ENCODE measurements at places on chromosomes 16 and 17.

GRCh38 chr16:71364133-71364681 is 5.7 kb downstream of the CALB2 start:
- DNase-seq: no peak

DNA sequence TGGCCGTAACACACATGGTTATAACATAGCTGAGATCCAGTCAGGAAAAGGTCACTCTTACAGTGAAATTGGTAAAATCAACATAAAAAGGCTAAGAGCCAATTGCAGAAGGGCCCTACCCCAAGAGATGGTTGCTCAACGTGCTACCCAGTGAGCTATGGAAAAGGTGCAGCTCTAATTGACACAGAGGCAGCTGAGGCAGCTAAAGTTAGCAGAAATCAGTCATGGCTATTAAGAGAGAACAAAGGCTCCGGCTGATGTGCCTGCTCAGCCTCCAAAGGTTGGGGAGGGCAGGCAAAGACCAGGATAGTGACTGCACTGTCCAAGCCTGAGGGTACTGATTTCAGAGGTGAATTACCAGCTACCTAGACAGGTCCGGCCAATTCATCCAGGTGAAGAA is 76.5 kb upstream of the ATP2A3 start:
- no peak for DNase-seq

GRCh38 chr16:81384006-81384405 is 60.6 kb upstream of the CMIP start:
- no peak for DNase-seq

DNA sequence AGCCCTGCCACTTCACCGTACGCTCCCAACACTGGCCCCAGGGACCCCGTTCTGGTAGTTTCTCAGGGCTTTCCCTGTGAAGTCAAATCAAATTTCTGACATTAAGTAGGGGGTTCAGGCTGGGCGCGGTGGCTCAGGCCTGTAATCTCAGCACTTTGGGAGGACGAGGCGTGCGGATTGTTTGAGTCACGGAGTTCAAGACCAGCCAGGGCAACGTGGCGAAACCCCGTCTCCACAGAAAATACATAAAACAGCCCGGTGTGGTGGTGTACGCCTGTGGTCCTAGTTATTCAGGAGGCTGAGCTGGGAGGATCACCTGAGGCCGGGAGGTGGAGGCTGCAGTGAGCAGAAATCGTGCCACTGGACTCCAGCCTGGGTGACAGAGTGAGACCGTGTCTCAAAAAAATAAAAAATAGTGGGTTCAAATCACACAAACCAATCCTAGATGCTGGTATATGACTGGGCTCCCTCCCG is 632 bp downstream of the CYBC1 start:
- peak; percentile 46 for DNase-seq

DNA sequence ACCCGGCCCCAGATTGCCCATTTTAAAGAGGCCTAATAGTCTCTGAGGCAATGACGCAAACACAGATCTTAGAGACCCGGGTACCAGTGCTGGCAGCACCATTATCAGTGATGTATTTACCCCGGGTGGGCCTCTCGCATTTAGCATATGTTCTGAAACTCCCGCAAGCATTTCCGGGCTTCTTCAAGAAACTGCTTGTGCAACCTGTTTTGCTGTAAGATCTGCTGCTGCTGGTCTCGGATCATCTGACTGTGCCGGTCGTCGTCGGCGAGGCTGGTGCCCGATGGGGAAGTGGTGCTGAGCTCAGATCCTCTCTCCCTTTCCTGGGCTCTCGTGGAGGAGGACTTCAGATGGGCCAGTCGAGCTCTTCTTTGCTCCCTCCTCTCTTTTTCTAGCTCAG is 12.5 kb downstream of the CEP295NL start:
- peak; percentile 19 for DNase-seq

DNA sequence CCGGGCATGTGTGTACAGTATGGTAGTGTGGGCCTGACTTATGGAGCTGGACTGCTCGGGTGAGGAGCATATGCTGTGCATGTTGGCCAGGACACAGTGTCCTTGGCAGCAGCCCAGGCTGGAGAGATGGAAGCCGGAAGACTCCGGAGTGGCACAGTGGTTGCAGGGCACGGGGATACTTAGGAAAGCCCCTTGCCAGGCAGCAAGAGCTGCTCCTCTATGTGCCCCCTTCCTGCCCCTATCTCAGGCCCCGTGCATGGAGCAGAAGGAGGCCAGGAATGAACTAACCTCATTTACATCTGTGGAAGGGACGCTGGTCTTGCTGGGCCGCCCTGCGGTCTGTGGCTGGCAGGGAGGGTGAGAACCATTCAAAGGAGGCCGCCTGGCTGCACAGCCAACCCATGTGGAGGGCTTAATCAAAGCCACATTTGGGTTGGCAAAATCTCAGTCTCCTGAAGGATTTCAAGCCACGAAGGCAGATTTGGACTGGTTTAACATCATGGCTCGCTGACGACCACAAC is 32.2 kb upstream of the RCVRN start:
- no peak for DNase-seq

DNA sequence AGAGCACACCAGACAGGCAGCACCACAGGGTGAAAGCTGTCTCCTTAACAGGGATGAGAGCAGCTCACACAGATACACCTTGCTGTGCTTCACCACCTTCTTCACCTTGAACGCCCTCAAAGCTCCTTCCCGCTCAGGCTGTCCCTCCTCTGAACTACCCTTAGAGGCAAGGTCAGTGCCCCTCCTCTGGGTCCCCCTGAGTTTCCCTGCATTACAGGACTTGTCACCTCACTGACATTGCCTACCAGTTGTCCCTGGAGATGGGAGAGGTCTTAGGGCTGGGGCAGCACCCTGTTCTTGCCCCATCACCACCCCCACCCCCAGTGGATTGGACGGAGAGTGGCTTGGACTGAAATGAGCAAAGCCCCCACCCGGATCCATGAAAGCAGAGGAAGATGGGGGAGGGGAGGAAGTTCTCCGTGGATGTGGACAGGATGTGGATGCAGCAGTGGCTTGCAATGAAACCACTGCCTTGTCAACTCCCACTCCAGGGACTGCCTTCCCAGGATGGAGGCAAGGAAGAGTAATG is 73.2 kb upstream of the CDH5 start:
- DNase-seq: no peak

- DNase-seq: no peak
Observed at GRCh38 chr17:78151514-78152008, 5.4 kb downstream of the C17orf99 start.

DNA sequence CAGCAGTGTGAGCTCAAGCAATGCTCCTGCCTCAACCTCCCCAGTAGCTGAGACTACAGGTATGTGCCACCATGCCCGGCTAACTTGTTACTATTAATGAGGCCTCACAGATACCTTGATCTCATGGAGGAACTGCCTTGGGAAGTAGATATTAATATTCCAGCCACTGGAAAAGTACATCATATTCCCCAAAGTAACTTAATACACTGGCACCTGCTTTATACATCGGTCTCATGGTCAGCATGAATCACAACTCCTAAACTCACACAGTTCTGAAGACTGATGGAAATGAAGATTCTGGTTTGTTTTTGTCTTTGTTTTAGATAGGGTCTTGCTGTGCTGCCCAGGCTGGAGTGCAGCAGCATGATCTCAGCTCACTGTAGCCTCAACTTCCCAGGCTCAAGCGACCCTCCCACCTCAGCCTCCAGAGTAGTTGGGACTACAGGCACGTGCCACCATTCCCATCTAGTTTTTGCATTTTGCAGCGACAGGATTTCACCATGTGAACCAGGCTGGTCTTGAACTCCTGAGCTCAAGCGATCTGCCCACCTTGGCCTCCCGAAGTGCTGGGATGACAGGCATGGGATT is 28.2 kb downstream of the ADCY9 start:
- DNase-seq: no peak

- no peak for DNase-seq
Observed at GRCh38 chr17:48100591-48101011, 677 bp downstream of the CBX1 start.

- DNase-seq: no peak
Observed at GRCh38 chr16:62965831-62966230, 929.6 kb upstream of the CDH8 start.

DNA sequence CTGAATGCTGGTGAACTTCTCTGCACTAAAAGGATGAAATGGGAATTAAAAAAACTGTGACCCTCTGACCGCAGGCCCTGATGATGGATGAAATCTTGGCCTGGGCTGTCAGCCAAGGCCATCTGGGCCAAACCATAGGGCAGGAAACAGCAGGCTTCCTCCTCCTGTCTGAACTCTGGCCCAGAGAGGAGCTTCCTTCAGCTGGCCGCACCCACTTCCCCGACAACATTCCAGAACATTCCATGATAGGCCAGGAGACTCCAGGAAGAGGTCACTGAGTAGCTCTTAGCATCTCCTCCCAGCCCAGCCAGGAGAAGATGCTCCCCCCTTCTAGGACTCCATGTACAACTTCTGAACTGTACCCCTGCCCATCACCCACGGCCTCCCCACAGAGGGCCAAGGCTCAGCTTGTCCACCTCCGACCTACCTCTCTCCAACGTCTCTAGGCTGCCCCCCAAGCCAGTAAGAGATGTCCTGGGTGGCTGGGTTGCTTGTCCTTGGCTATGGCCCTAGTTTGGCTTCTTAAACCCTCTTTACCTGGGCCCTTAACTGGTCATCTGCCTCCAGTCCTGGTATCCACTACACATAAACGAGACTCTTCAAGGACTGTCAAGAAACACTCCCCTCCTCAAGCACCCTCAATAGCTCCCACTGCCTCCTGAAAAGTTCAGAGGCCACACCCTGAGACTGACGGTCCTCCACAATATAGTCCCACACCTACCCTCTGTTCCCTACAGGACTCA is 1.7 kb downstream of the RPH3AL start:
- no peak for DNase-seq

- DNase-seq: no peak
Observed at GRCh38 chr17:78174346-78174869, 6.0 kb downstream of the SYNGR2 start.

GRCh38 chr16:28538733-28539596 is at the start of gene NUPR1:
Gene NUPR1 (minus strand): TSS chr16:28538974. CDS start chr16:28538907, 67 bp downstream.
- no peak for DNase-seq

GRCh38 chr17:78154903-78155811 is 9.0 kb downstream of the C17orf99 start:
- no peak for DNase-seq

GRCh38 chr17:50274142-50274896 is at the start of gene TMEM92:
Gene TMEM92 (plus strand): TSS chr17:50274466. CDS start chr17:50274502, 36 bp downstream.
- no peak for DNase-seq

DNA sequence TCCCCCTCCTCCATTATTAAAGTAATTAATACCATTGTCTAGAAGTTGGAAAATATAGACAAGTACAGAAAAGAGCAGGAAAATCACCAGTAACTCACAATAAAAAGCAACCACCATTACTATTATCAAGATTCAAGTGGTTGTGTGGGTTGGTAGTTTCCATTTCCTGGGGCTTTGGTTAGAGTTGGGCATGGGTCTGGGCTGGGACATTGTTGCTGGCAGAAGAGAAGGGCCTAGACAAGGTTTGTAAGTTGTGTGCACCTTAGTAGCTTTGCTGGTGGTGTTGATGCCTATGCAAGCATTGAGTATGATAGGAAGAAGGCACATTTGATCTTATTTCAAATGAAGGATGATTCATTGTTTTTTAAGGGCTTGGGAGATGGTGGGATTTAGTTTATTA is 25.4 kb upstream of the NFATC3 start:
- DNase-seq: no peak

DNA sequence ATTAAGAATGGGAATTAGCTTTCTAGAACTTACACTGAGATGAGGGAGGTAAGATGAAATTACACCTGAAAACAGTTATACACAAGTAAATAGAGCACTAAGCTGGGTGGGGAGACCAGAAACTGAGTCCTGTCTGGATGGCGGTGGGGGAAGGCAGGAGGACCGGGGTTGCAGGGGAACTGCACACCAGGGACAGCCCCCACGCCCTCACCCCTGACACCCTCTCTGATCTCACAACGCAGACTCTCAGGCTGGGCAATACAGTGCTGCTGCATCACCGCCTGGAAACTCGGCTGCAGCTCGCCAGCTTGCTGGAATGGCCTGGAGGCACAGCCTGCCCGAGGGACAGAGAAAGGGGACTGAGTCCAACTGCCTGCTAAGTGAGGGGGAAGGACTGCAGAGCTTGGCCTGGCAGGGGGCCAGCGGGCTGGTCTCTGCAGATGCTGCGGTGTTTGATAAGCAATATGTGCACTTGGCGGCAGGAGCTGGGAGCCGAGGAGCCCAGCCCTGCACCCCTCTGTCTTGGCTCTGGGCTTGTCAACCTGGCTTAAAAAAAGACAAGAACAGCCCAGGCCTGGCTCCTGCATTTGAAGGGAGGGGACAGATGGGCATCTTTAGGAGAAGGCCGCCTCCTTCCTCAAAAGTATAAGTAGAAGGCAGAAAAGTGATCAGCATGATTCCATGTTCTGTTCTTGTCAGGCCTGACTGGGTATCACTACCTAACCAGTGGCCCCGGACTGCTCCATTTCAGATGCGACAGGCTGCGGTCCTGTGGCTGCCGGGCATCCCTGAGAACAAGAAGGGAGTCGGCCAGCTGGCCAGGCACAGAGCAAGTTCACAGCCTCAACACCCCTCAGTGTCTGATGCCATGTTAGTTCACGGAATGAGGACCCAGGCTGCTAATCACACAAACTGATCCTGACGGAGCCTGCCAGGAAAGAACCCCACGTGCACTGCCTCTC is 30.2 kb downstream of the SPHK1 start:
- no peak for DNase-seq

DNA sequence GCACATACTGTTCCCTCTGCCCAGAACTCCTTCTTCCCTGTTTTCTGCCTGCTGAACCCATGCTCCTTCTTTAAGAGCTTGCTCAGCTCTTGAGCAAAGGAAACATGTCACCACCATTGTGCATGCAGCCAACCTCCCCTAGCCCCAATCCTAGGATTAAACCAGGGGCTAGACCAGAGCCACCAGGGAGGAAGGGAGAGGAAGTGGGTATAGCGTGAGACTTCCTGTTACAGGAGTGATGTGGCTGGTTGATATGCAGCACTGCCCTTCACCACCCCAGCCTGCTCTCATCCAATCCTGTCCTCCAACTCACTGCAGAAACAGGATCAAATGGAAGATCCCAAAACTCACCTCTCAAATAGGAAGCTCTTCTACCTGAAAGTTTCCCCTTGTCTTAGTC is 67.1 kb upstream of the CDH5 start:
- DNase-seq: no peak

- no peak for DNase-seq
Observed at GRCh38 chr17:79617740-79618382, 7.0 kb upstream of the RBFOX3 start.

DNA sequence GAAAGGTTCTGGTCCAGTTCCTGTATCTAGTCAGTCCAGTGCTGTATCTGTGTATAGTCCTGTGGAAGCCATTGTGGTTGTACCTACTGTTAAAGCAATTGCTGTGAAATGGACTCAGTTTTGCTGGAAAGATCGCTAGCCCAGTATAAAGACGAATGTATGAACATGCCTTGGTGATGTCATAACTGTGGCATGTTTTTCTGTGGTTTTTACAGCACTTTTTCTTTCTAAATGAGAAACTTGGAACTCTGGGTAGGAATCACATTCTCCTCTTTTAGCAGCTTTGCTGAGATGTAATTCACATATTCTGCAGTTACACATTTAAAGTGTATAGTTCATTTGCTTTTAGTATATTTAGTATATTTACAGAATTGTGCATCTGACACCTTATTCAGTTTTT is 58.1 kb downstream of the MAP2K4 start:
- no peak for DNase-seq

DNA sequence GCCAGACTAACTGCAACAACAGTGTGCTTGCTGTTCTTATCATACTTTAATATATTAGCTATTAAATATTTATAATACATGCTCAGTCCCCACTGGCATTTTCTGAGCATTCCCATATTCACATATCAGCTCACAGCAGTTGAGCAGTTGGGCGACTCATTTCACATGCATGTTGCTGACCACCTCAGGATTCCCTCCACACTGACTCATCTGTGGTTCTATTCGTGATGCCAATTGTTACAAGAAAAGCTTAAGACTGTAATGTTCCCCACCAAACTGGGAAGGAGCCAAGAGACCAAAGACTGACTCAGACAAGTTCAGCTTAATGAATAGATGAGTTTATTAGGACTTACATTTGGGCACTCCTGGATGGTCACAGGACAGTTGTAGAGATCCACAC is 100.3 kb upstream of the KIF2B start:
- no peak for DNase-seq
